ENCODE measurements at places on chromosomes 3 and 15.
A peak's percentile ranks its signal among the peaks of the same experiment; 100 is the strongest.

GRCh38 chr3:125000661-125001060 lies 55.1 kb downstream of the HEG1 start:
- DNase-seq: no peak

DNA sequence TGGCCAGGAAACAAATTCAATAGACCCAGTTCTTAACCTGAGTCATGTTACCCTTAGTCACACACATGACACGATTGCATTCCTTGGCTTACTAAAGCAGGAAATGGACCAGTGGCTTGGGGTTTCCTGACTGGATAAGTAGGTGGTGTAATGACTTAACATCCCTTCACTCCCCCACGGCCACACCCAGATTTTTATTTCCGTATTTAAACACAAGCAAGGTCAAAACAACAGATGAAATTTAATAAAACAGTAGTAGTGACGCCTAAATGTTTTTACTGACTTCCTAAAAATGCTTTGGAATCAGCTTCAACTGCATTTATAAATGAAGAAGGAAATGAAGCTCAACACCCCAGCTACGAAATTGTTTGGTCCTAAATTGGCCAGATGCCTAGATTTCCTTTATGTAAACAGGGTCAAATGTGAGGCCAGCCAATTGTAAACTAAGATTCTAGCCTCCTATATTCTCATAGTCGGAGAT lies 324.3 kb downstream of the CHST2 start:
- DNase-seq: peak; percentile 99

DNA sequence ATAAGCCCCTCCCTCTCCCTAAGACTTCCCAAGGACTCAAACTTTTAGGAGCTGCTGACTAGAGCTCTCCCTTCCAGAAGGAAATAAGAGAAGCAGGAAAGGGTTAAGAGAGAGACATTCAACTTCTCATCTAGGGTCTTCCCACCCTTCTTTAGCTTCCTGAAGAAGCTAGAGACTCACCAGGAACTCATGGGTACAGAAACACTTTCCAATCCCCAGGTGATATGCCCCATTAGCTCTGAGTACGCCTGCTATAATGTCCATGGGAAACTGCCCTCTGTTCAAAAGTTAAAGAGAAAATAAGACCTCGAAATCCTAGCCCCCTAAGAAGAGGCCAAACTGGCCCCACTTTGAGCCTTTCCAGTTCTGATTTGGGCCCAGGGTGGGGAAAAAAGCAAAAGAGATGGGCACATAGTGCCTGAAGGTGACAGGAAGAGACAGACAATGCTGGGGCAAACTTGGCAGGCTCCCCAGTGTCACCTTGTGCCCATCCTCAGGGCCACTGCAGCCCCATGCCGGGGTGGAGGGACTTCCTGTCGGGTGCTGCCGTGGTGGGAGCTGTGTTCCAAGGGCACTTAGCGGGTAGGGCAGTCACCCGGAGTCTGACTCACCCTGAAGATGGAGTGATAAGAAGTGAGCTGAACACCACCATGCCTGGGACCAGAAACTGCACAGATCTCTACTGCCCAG lies 29.5 kb downstream of the CCDC12 start:
- DNase-seq: peak; percentile 78

DNA sequence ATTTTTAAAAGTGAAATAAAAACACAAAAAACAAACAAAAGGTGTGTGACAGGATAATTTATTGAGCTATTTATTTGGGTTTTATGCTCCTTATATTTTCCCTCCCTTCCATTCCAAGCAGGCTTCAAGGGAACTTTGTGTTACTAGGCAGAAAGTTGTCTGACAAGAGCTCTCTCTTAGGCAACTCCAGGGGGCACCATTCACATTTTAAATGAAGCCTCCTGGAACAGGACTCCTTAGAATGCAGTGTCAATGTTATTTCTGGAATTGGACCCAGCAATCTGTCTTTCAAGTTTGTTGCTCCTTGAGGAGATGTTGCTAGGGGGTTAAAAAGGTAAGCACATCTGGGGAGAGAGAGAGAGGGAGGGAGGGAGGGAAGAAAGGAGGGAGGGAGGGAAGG lies 5.4 kb upstream of the RFX7 start:
- DNase-seq: peak; percentile 69

- no peak for DNase-seq
Observed at GRCh38 chr3:72135636-72136035, 350.7 kb upstream of the PROK2 start.

GRCh38 chr15:35987056-35987455 lies 441.1 kb upstream of the DPH6 start:
- no peak for DNase-seq

GRCh38 chr3:194584320-194584776 lies 48.9 kb downstream of the TMEM44 start:
- DNase-seq: peak; percentile 24

- no peak for DNase-seq
Observed at GRCh38 chr15:39427705-39428104, 153.2 kb upstream of the THBS1 start.

GRCh38 chr3:132629928-132630327 lies 29.7 kb downstream of the ACAD11 start:
- DNase-seq: peak; percentile 90

DNA sequence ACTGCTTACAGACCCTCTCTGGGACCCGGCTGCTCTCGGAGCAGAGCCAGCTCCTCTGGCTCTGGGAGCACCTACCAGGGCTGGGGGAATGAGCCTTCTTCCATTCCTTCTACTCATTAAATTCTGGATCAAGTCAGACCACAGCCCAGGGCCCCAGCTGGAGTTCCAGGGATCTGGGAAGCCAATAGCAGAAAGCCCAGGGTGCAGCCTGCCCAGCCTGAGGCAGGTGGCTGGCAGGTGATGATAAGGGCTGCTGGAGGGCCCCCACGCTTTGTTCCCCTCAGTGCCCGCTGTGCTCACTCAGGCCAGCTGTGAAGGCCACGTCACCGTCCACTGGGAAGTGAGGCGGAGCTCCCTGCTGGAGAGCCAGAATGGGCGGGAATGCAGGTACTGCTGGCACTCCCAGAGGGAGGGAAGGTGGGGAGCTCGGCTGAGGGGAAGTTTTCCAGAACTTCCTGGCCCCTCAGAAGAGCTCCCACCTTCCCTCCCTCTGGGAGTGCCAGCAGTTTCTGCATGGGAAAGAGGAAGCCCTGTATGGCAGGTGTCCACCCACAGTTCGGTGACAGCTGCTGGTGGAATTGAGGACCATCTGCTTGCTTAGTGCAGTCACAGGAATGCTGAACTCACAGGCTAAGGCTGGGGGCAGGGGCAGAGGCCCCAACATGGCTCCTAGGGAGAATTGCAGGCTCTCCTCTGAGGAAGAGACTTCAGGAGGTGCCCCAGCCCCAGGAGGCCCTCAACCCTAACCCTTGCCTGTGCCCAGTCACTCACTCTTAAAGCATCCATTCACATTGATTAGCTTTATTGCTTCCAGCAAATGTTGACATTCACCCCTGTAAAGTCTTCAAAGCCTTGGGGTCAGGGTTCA lies 12.6 kb upstream of the RTP3 start:
- DNase-seq: no peak
